SHP77 treated with DMSO at 0.1 percent for 48 hours (cell line): ENCODE measurements at places on chromosomes 2 and 18.
A peak's percentile ranks its signal among the peaks of the same experiment; 100 is the strongest.

DNA sequence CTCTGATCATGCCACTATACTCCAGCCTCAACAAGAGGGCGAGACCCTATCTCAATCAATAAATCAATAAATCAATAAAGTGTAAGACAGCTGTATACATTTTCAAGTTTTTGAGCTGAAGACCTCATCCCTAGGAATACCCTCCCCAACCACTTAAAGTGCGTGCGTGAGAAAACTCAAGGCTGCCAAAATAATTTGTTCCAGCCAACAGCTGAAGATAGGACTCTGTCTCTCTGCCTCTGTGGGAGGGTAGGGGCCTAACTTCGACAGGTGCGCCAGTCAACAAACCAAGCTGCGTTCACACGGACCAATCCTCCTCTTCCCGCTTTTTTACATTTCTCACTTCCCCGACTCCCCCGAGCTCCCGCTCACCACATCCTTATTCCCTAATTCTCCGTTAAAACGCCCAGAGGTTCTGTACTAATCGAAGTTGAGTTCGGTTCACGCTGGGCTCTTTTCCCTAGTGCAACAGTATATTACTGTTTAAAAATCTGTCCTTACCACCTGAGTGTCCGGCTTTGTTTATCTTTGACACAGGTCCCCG is 618 bp downstream of the POLR2D start:
- no peak for DNase-seq

- no peak for DNase-seq
These were observed 69.0 kb downstream of the OSBPL6 start for GRCh38 chr2:178263159-178263860.

DNA sequence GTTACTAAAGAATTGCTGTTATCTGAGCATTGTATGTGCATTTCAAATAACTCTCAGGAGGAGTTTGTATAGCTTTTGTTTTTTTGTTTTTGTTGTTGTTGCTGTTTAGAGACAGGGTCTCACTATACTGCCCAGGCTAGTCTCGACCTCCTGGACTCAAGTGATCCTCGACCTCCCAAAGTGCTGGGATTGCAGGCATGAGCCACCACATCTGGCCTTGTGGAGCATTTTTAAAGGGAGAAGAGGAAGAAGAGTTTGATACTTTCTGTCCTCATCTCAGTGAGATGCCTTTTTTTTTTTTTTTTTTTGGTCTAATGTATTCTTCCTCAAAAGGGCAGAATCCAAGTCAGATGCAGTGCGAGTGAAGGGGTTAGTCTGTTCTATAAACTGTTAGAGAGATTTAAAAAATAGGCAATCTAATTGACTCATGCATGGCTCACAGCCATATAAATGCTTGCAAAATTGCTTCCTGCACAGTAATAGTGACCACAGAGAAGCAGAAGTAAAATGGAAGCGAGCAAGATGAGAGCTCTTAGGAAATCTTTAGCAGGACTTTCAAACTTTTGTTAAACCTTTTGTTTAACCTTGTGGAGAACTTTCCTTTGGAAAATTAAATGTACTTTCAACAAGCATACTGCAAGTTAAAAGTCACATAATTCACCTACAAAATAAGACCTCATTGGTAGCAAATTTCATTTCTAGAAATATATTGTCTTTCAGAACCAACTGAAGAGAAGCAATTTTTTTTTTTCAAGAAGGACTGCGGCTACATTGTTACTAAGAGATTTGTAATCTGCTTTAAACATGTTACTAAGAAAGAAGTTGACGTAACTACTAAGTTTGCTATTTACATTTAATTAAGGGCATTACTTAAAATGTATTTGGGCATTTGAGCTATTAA is 52.3 kb upstream of the ROCK1 start:
- no peak for DNase-seq

- DNase-seq, result no peak
These were observed 31.2 kb upstream of the MYO3B start for GRCh38 chr2:170146784-170147183.

GRCh38 chr2:191178806-191179514 is 28.2 kb upstream of the STAT4 start:
- DNase-seq, result no peak

DNA sequence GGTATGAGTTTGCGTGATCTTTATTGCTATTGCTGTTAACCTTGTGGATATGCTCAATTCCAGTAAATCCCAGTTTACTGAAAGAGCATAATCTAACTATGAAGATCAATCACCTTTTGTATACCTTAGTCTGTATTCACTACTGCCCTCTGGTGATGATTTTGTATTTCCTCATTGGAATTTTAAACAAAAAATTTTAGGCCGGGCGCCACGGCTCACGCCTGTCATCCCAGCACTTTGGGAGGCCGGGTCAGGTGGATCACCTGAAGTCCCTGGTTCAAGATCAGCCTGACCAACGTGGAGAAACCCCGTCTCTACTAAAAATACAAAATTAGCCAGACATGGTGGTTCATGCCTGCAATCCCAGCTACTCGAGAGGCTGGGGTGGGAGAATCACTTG is 5.1 kb downstream of the COMMD1 start:
- DNase-seq, result no peak

- no peak for DNase-seq
These were observed 87.0 kb downstream of the EPB41L3 start for GRCh38 chr18:5456577-5457461.

GRCh38 chr2:199979832-199980628 is 24.6 kb downstream of the MAIP1 start:
- DNase-seq, result peak; percentile 40

GRCh38 chr2:12928775-12929401 is 212.2 kb downstream of the TRIB2 start:
- DNase-seq, result peak; percentile 78

DNA sequence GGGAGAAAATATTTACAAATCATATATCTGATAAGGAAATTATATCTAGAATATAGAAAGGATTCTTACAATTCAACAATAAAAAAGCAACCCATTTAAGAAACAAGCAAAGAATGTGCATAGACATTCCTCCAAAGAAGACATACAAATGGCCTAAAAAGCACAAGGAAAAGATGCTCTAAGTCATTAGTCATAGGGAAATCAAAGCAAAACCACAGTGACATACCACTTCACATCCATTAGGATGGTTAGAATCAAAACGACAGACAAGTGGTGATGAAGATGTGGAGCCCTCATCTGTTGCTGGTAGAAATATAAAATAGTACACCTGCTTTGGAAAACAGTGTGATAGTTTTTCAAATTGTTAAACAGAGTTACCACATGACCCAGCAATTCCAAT is 48.2 kb downstream of the MAPRE2 start:
- no peak for DNase-seq

GRCh38 chr2:235659767-235660322 is 166.0 kb downstream of the AGAP1 start:
- DNase-seq, result no peak

- peak; percentile 2 for DNase-seq
These were observed 1183.2 kb upstream of the ACVR2A start for GRCh38 chr2:146661473-146662096.

DNA sequence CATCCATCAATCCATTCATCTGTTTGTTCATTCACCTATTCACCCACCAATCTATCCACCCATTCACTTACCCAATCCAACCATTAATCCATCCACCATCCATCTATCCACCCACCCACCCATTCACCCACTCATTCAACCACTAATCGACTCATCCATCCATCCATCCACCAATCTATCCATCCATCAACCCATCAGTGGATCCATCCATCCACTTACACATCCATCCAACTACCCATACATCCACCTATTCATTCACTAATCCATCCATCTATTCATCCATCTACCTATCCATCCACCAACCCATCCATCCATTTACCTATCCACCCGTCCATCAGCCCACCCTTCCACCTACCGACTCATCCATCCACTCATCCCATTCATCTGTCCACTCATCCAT is 11.3 kb downstream of the MYO7B start:
- no peak for DNase-seq

- peak; percentile 26 for DNase-seq
These were observed 43.6 kb upstream of the IHH start for GRCh38 chr2:219104107-219105035.

- no peak for DNase-seq
These were observed 487.5 kb downstream of the SUCLG1 start for GRCh38 chr2:83971547-83971946.

DNA sequence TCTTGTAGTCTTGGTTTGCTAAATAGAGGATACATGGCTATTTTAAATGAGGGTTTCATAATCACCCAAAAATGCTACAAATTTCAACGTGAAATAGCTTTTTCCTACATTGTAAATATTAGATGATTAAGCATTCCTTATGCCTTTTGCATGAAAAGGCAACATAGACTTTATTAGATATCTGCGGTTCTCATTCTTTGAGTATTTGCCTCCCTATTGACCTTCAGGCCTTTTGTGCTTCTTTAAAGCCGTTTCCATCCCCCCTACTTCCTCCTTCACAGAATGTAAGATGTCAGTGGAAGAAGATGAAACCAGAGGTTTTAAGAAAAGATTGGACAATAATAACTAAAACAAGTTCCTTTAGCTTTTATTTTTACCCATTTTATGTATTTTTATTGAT is 144.1 kb downstream of the UBE2E3 start:
- DNase-seq, result no peak

GRCh38 chr2:76861708-76862107 is 660.5 kb downstream of the LRRTM4 start:
- DNase-seq, result no peak

DNA sequence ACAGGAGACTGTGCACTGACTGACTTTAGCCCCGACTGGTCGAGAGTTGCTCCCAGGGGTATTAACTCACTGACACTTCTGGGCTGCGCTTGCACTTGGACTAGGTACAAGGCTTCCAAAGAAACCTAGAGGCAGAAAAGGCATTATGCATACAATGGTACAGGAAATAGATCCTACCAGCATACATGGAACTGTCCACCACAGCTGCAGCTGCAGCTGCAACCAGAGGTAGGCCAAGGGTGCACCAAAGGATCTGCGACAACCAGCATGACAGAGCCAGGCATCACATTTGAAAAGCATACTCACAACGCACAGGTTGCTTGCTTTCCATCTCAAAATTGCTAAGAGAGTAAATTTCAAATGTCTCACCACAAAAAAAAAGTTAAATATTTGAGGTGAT is 22.6 kb upstream of the PGAP1 start:
- no peak for DNase-seq
